ENCODE measurements at places on chromosomes 7 and 10.

GRCh38 chr10:47402641-47403301 lies 18.7 kb upstream of the ZNF488 start:
- DNase-seq = peak; percentile 20

DNA sequence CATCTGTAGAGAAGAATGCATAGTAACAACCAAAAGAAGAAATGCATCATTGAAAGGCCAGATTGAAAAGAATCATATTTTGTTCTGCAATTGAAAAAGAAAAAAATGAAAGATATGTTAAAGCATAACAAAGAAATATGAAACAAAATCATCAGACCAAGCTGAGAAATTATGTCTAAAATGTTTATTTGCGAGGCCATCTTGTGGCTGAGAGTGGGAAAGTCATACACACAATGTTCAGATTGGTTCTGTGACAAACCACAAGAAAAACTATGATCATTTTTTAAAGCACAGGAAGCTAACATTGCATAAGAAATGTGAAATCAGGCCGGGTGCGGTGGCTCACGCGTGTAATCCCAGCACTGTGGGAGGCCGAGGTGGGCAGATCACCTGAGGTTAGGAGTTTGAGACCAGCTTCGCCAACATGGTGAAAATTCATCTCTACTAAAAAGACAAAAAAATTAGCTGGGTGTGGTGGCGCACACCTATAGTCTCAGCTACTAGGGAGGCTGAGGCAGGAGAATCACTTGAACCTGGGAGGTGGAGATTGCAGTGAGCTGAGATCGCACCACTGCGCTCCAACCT lies 36.6 kb downstream of the ABCB5 start:
- DNase-seq = no peak

DNA sequence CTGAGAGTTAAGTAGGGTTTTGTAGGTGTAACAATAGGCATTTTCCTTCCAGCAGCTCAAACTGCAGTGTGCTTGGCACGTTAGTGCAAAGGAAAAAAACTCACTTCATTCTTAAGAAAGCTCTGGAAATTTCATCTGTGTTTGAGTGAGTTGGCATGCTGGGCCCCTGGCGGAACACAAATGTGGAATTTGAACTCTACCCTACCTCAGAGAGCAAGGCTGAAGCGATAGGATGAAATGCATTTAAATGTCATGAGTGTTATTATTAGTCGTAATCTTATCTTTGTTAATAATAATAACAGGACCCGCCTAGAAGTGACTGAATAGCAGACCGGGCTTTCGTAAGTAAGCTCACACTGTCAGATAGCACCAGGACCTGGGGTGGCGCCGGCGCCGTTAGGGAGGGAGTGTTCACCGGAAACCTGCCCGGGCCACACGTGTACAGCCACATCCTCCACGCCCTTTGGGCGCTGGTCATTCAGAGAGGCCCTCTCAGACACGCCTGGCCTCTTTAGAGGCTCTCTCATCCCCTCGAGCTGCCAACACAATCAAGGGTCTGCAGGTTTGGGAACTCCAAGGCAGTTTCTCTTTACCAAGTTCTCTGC lies 63.5 kb downstream of the GRK5 start:
- peak; percentile 73 for DNase-seq

- no peak for DNase-seq
These were observed 106.4 kb downstream of the GSAP start for GRCh38 chr7:77309714-77310220.

GRCh38 chr10:59678884-59679301 lies 30.8 kb downstream of the SLC16A9 start:
- no peak for DNase-seq

DNA sequence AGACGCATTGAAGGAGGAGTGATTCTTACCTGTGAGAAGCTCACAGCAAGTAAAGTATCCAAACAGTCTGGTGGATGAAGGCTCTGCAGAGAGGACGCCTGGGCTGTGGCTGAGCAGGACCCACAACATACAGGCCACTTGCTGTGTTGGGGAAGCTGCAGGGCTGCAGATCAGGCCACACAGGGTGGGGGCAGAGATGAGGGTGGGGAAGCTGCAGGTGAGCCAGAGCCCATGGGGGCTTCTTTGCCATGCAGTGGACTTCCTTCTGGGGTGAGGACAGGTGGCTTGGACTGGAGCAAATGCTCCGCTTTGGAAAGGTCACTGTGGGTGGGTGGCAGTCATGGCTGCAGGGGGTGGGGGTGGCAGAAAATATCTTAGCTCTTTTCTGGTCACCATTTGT lies 214.8 kb downstream of the GLRX3 start:
- DNase-seq = no peak

GRCh38 chr7:153027904-153028303 lies 268.4 kb downstream of the ACTR3B start:
- no peak for DNase-seq

DNA sequence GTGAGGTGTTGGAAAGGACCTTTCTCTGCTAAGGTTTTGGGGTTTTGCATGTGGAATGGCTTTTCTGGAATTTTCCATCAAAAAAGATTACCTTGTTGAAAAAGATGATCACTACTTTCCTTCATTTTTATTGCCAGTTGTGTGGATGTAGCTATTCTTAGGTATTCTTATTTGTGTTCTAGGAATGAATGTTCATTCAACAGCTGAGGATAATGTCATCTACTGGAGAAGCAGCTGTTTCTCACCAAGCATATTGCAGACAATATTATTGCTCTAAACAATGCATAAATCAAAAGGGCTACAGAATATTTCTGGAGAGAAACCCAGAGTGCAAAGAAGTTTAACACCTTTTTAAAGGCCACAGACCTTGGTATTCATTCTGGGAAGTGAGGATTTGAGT lies 145.6 kb upstream of the CALCR start:
- no peak for DNase-seq

DNA sequence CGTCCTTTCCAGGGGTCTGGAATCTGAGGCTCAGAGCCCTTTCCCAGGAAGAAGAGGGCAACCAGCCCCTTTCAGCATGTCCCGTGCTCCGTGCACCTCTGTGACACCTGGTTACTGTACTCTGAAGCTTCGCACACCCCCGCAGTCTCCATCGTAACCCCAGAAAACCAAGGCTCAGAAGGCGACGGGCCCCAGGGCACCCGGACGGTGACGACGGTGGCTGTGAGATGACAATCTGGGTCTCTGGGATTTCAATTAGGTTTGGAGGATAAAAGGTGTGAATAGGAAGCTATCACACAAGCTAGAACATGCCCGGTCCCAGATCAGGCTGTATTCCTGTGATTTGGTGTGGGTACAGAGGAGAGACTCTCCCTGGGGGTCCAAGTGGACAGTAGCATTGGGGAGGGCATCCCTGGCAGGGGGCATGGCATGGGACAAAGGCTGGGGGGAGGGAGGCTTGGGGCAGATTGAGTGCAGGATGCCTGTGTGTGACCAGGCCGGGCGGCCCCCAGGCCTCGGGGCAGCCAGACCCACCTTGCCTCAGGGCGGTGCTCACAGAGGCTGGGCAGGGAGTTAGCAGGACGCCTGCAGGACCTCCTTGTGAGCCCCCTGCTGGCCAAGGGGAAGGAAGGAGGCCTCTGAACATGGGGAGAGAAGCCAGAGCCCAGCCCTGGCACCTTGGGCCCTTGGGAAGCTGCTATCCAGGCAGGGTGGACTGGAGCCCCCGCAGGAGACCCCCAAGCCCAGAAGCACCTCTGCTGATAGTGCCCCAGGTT lies 23.4 kb upstream of the PSMG3 start:
- DNase-seq = no peak

DNA sequence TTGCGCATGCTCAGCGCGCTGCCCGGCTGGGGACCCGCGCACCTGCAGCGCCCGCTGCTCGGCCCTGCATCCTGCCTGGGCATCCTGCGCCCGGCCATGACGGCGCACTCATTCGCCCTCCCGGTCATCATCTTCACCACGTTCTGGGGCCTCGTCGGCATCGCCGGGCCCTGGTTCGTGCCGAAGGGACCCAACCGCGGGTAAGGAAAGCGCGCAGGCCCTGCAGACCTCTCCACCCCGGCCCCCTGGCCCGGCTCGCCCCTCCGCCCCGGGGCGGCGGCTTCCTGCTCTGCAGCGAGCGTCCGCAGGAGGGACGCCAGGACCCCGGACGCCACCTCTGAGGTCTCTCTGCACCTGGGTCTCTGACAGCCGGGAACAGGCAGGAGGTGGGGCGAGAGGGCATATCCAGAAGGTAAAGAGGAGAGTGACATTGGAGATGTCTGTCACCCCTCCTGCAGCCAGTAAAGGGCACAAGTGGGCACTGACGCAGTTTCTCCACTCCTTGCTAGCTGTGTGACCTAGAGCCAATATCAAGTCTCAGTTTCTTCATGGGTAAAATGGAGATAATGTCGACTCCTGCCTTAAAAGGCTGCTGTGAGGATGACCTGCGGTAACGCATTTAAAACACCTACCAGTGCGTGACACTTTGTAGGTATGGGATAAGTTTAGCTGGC lies 338 bp downstream of the ATP6V0E2 start:
- DNase-seq = no peak

Measured in body of pancreas (tissue), 4 donors.